ENCODE measurements at places on chromosomes 7 and 10.

DNA sequence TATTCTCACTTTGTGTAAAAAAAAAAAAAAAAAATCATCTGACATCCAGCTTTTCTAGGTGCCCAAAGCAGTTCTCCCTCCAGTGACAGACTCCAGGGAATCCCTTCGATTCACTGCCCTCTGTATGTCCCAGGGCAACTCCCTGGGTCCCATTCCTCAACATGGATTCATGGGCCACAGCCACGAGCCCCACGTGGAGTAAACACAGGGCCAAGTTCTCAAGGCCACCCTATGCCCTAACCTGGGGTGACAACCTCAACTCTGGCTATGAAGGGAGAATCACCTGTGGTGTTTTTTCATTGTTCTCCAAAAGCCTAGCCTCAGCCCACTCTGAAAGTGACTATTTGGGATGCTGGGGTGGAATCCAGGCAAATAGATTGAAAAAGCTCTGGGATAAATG is 3.4 kb downstream of the BNIP3 start:
- DNase-seq = no peak

DNA sequence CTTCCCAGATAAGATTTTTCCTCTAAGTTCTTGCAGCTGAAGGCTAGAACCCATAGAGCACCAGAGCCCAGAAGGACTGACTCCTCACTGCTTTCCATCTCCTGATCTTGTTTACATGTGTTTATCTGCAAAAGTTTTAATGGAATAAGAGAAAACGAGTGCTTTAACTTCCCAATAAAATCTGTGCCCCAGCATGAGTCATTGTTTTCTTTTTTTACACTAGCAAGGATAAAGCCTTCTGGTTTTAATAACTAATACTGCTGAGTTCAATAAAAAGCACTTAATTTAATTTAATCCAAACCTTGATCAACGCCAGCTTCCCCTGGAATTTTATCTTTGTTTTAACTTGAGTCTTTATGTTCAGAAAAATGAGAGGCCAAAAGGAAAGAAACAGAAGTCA is 227.6 kb downstream of the HPSE2 start:
- DNase-seq = no peak

DNA sequence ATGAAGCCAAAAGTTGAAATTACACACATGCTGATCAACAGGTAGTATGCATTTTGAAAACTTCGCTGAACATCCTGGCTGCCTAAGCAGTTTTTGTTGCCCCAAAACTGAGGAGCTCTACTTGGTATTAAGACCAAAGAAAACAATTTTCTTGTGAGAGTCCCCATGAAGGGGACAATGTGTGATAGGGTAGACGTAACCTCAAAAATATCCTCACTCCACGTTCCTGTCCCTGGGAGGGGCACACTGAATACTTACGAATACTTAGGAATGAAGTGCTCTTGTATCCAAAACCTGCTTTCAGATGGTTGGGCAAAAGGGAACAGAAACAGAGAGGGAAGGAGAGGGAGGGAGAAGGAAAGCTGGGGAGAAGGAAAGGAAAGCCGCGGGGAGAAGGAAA is 24.7 kb downstream of the CCDC6 start:
- no peak for DNase-seq

DNA sequence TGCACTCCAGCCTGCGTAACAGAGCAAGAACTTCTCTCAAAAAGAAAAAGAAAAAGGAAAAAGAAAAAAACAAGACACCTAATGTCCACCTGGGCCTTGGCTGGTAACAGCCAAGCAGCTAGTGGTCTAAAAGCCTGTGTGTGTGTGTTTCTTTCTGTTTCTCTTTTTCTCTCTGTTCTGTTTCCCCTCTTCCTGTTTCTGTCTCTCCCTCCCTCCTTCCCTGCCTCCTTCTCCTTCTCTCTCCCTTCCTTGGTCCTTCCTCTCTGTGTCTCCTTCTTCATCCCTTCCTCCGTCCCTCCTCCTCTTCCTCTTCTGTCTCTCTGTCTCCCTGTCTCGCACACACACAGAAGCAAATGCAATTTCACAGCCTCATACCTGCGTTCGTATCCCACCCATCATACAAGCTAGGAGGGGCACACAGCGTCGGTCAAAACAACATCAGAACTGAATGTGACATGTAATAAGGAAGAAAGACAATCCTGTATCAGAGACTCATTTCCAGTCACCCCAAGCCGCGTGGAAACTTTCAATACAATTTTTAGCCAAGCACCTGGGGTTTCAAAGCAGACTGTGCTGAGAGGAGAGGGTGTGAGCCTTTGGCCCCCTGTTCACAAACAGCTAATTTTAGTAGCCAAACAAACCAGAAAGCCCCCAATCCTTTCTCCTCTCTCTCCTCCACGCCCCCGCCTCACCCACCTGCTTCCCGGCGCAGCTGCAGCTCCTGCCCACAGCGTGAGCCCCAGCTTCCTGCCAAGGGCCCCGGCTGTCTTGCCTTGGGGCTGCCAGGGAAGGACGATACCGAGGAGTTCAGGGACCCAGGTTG is 50.2 kb upstream of the GNA12 start:
- DNase-seq = no peak

- no peak for DNase-seq
Measured at GRCh38 chr7:30472784-30473775, 5.5 kb downstream of the NOD1 start.

- DNase-seq = no peak
Measured at GRCh38 chr10:123746061-123746460, 79.9 kb downstream of the GPR26 start.

DNA sequence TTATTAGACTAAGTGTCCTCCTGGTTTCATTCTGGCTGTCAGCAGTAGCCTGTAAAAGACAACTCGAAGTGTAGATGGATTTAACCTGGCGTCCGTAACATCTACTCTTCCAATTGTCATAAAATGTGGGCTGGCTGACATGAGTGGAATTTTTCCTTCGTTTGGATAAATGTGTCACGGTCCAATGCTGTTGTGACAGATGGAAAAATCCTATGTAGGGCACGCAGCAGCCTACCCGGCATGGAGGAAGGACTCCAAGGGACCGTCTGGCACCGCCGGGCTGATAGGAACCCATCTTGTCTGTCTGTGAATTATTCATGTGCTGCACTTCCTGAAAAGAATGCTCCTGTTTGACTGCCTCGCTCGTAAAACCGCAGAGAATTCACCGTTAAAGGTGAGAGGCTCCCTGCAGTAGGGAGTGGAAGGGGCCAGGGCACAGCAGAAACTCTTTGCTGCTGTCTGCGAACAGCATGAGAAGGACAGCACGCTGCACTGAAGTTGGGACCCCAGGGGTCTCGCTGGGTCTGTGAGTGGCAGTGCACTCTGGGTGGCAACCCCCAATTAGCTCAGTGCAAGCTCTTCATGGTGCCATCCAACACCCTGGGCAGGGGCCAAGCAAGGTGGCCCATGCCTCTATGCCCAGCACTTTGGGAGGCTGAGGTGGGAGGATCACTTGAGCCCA is 1.6 kb upstream of the ORAI2 start:
- DNase-seq = peak; percentile 37

DNA sequence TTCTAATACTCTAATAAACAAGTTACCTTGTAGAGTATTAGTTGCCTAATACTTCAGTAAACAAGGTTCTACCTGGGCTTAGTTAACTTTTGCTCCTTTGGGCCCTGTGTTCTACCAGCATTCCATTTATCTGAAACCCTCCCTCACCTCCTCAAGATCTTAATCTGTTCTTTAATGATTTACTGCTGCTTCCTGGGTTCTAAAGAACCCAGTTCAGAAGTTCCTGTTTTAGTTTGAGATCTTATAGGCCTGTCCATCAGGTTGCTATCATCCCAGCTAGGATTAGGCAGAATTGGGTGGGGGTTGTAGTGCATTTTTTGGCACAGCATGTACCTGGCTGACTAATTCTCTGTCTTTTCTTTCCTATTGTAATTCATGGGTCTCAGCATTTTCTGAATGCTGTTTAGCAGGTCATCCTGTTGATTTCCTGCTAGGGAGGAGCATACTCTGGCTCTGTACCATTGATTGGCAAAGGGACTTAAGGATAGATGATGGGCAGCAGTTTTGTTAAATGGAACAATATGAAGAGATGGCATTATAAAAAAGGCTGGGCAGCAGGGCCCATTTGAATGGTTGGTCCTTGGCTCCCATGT is 53.7 kb upstream of the TMEM248 start:
- DNase-seq = no peak

GRCh38 chr7:147199868-147200267 is 1083.3 kb downstream of the CNTNAP2 start:
- DNase-seq = no peak

DNA sequence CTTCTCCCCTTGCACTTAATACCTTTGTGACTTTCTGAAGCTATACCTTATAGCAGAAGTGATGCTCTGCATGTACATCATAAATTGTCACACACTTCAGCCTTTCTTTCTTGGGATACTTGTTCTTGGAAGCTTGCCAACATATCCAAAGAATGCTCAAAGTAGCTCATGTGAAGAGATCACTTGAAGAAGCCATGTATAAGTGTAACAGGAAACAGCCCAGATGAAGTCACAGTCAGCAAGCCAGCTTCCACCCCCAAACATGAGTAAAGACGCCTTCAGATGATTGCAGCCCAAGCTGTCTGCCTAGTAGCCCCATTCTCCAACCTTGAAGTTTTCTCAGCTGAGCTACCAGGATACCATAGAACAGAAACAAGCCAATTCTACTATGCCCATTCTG is 50.9 kb downstream of the DGKB start:
- no peak for DNase-seq

All from stimulated activated CD8-positive, alpha-beta memory T cell treated with anti-CD3 and anti-CD28 coated beads, Interleukin-2, amount 100 ng/mL, for 1 hour (primary cell).